Esophagus muscularis mucosa (tissue), 4 donors: ENCODE measurements at places on chromosomes 11 and 22. TPM values are rescaled to one million over a fixed set of nuclear protein-coding genes. Genes with fewer than 3 reads are reported as not detected.

- no peak for DNase-seq
Measured at GRCh38 chr22:31441652-31442051, 42.2 kb downstream of the DRG1 start.

DNA sequence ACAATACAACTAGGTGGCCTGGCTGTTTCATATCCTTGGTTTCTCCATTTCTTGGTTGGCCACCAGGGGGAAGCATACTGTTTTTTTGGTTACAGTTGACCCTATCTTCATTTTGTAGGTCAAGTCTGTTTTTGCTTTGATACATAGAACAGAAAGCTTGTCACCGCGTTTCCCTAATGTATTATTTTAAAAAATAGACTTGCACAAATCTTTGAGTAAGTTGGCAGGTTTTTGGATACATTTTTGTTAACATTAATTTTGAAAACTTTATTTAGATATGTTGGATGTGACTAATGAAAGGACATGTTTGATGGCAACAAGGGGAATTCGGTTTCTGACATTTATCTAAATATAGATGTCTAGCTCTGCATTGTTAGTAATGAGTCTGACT lies 3.0 kb downstream of the NCR3LG1 start:
- DNase-seq = no peak

DNA sequence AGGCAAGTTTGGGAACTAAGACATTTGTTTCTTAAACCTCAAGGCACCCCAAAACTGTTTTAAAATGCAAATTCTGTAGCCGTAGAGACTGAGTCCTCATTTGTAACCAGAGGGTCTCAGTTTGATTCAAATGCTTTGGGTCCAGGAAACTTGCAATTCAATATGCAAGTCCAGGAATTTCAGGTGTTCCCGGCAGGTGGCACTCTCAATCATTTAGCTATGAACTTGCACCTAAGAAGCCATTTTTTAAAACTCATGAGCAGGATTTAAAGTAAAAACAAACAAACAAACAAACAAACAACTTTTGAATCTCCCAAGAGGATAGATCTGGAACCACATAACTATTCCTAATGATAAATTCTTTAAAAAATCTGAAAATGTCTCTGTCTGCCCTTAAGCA lies 8.7 kb upstream of the ABTB2 start:
- no peak for DNase-seq

- no peak for DNase-seq
Measured at GRCh38 chr22:17548756-17549035, 14.6 kb upstream of the SLC25A18 start.

DNA sequence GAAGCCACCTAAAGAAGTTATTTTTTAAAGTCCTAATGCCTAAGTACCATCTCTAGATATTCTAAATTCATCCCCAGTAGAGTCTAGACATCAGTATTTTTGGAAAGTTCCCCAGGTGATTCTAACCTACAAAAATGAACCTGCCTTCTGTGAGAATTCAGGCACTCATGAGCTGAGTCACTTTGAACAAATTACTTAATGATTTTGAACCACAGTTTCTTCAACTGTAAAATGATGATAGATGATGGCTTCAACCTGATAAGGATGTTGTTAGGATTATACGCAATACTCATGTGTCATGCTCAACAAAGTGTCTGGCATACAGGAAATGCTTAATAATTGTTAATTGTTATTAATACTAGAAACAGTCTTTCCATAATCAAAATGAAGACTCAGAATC lies 82.8 kb upstream of the OR5AK2 start:
- no peak for DNase-seq

- DNase-seq = no peak
Measured at GRCh38 chr11:100229086-100229485, 458.0 kb upstream of the ARHGAP42 start.

DNA sequence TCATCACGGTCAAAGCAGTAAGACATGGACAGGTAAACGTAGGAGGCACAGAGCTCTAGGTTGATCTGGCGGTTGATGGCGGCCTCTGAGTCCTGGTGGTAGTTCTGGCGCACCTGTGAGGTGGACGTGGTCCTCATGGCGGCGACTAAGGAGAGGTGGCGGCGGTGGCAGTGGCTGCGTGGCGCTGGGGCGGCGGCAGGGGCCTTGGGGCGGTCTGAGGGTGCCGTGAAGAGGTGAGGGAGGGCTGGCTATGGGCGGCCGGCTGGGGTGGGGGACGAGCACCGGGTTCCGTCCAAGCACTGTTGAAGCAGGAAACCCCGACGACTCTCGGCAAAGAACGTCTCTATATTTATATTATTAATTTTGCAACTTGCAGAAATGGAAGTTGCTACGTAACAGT lies 85.6 kb downstream of the RSF1 start:
- no peak for DNase-seq

- DNase-seq = no peak
Measured at GRCh38 chr22:30027169-30027568, 53.1 kb upstream of the HORMAD2 start.

DNA sequence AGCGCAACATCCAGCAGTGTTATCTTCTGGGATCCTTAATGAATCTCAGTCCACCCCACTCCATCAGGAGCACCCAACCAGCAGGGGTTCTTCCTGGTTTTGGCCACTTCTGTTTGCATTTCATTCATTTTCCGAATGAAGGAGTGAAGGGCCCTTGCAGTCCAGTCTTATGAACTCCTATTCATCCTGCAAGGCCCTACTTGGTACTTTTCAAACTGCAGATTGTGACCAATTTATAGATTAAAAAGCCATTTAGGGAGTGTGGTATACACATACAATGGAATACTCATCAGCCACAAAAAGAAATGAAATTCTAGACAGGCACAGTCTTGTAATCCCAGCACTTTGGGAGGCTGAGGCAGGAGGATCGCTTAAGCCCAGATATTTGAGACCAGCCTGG lies 10.2 kb upstream of the MN1 start:
- no peak for DNase-seq

- no peak for DNase-seq
Measured at GRCh38 chr22:46131151-46131587, 19.2 kb upstream of the PPARA start.

- DNase-seq = no peak
Measured at GRCh38 chr11:75272391-75272790, 31.8 kb downstream of the TPBGL start.

Gene P2RY6
- total RNA-seq = 2.5 TPM

Gene LRRC10B
- total RNA-seq = 1.3 TPM

Gene CENATAC
- total RNA-seq = 31.9 TPM

Gene CDKN1C
- total RNA-seq = 153 TPM
